ENCODE measurements at places on chromosomes 7 and 10.

GRCh38 chr7:44750921-44751571 is 2.4 kb downstream of the ZMIZ2 start:
- no peak for DNase-seq

GRCh38 chr10:121608469-121609190 is 10.4 kb upstream of the FGFR2 start:
- DNase-seq = no peak

DNA sequence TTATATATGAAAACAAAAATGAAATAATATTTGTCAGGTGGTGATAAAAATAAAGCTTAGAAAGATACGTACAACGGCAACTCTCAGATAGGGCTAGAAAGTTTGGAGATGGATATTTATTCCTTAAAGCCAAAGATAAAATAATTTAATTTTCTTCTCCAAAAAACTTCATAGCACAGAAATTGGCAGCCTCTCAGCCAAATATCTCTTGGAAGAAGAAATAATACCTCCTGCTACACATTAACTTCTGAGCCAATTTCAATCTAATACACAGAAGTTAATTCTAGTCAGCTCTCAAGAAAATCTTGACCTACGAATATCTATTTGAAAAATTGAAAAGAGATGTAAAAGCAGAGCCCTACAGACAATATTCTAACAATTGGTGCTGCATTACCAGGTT is 122.4 kb downstream of the TES start:
- no peak for DNase-seq

GRCh38 chr7:84043661-84044191 is 150.9 kb downstream of the SEMA3A start:
- no peak for DNase-seq

DNA sequence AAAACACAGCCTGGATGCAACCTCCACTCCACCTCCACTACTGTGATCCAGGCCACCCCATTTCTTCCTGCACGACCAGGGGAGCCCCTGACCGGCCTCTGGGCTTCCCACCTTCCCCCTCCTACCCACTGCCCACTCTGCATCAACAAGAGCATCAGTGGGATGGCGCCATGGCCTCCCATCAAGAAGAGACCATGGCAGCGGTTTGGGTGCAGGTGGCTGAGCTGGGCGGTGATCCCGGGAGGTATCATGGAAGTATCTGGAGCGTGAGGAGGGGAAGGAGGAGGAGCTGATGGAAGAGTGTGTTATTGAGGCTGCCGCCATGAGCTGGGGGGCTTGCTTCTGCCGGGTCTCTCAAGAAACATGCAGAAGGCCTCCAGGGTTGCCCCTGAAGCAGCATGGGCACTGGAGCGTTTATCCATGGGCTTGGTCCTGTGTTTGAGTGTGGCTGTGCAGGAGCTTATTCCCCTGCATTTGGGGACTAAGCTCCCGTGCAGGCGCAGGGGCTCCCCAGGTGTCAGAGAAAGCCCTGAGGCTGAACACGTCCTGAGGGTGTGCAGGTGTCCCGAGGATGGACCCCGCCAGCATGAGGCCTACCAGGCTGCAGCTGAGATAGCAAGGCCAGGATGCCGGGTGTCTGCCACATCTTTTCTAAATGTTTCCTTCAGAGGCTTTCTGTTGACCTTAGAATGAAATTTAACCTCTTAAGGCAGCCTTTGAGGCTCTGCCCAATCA is 99.2 kb upstream of the PCBD1 start:
- DNase-seq = no peak

GRCh38 chr7:8963722-8964121 is 530.3 kb downstream of the NXPH1 start:
- no peak for DNase-seq

- peak; percentile 10 for DNase-seq
These were observed 13.4 kb downstream of the SSC4D start for GRCh38 chr7:76395965-76396726.

GRCh38 chr10:71725998-71726579 is 6.5 kb upstream of the C10orf105 start:
- no peak for DNase-seq

- no peak for DNase-seq
These were observed 167.4 kb upstream of the AHR start for GRCh38 chr7:17131060-17131345.

DNA sequence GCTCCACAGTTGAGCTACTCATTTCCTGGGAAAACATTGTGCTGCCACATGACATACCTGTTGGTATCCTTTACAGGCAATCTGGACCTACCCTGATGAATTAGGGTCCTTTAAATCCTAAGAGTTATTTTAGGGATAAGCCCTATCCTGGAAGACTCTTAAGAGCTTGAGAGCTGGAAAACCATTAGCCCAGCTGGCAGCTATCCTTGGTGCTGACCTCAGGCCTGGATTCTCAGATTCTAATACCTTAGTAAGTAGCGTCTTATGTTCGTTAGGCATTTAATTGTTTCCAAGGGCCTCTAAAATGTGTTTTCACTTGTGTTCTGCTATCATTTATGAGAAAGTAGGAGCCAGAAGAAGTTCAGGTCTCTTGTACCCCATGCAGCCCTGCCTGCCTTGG is 93.0 kb upstream of the SORCS3 start:
- DNase-seq = no peak

DNA sequence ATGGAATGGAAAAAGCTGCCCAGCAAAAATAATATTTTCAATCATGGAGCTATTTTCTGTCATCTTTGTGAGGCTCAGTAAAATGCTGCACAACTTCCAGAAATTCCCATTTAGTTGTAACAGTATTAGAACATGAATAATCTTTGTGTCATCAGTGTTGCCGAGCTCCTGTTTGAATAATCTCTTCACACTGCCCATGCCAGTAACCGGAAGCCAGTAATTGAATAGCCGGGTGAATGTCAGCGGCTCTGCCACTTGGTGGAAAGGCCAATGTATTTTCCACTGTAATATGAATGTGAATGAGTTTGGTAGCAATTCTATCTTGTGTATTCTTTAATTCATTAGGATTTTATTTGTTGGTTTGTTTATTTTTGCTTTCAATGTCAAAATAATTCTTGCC is 172.5 kb upstream of the INSYN2A start:
- DNase-seq = no peak

DNA sequence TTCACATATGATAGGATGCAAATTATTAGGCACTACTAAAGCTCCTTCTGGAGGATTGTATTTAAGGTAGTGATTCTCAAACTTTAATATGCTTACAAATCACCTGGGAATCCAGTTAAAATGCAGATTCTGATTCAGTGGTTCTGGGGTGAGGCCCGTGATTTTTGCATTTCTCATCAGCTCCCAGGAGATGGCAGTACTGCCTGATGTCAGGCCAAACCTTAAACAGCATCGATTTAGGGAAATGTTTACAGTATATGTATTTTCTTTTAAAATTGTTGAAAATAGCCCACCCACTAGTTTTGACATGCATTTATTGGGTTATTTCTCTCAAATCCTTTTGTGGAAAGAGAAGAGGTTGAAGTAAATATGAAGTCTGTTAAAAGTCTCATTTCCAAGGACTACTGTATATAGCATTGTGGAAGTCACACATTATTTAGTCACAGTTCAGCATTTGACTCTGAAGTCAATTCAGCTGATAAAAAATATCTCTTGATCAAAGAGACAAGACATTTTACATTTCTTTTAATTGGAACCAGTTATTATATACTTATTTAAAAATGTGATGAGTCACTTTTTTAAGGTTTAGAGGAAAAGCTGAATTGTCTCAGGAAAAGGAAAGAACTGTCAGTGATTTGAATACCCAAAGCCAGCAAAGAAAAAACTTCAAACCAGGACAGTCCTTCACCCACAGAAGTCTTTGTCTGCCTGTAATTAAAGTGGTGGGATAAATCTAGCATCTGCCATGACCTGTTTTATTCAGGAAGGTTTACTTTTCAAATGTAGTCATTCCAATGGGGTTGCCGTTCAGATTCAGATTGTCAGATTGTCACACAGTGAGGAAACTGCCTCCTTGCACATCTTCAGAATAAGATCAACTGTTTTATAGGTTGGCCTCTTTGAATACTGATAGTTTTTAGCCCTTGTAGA is 21.1 kb upstream of the HBP1 start:
- peak; percentile 5 for DNase-seq

DNA sequence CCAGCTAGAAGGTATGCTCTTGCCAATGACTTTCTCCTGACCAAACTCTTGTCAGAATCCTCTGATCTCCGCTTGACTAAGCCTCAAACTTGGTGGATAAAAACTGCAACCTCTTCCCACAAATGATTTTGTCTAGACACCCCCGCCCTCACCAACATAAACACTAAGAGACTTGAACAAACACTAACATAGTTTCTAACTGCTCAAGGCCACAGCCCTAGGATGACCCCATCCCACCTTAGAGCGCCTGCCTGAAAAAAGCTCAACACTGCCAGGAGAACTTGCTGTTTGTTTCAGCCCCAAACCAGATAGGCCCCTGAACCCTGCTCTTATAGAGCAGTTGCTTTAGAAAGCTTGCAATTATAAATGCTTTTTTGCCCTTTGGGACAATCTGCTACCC is 71.8 kb downstream of the LRRN3 start:
- DNase-seq = no peak

DNA sequence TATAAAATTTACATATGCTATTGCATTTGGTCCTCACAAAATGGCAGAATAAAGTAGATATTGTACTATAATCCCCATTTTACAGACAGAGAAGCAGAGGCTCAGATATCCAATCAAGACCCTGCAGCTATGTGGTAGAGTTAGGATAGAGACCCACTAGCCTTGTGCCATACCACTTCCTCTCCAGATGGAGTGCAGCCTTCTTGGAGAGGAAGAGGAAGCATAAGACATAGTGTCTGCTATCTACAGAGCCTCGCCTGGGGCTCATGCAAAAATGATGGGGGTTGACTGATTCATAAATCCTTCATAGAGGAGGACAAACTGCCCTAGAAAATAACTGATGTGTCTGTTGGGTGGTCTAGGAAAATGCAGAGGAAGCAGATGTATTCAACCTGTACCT is 447.3 kb downstream of the KCNMA1 start:
- no peak for DNase-seq

- no peak for DNase-seq
These were observed 69.7 kb upstream of the TNS3 start for GRCh38 chr7:47651355-47652317.

DNA sequence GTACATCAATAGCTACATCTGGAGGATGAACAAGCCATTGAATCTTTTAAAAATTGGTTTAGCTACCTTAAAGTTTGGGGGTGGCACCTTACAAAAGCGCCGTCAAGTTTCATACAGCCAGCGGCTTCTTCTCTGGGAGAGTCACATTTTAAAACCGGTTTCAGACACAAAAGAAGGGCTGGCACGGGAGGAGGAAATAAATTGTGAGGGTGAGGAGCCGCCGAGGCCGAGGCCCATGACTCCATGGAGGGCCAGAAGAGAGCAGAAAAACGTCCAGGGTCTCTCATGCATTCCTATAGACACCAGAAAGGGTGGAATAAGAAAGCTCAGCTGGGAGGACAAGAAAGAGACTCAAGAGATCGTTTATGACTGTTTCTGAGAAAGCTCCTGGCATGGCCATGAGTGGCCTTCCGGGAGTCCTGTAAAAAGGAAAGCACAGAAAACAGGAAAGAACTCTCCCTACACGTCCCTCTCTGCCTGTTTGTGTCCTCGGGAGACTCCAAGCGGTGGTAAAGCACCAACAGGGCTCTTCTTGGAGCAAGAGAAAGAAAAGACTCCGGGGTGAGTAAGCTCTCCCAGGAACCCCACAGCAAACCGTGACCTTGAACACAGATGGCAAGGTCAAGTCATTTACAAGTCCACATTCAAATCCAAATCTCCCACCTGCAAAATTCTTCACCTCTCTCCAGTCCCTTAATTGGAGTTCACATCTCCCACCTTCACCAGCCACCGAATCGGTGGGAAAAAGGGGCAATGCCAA is 1.8 kb downstream of the FRAT2 start:
- peak; percentile 83 for DNase-seq

- no peak for DNase-seq
These were observed 27.6 kb downstream of the MKRN1 start for GRCh38 chr7:140451716-140452115.

DNA sequence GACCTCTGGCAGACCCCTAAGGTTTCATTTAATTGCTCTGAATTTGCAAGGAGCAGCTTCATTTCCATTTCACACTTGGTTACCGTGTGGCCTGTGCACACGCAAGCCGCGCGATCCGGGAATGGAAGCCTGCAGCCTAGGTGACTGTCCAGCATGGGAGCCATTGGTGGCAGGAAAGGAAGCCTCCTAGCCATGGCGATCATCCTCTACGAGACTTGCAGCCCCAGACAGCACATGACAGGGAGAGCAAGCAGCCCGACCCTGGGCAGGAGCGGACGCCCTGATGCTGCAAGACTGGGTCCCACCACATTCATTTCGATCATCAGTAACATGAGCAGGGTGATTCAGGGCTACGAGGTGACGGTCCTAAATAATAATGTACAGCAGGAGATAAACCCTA is 33.9 kb downstream of the C10orf143 start:
- no peak for DNase-seq

GRCh38 chr10:32143302-32143847 is 87.2 kb upstream of the KIF5B start:
- no peak for DNase-seq

DNA sequence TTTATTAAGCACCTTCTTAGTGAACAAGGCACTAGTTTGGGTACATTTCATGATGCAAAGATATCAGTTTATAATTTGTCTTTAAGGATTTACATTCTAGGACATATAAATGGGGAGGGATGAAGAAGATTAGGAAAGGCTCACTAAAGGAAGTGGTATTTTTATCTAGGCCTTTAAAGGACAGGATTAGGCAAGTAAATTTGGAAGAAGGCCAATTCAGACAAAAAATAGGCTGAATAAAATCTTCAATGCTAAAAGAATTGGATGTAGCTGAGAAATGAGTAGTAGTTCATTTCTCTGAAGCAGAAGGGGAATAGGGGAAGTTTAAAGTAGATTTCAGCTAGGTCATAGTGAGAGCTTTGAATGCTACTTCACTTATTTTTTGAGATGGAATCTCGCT is 4.8 kb upstream of the FAM24B start:
- no peak for DNase-seq

DNA sequence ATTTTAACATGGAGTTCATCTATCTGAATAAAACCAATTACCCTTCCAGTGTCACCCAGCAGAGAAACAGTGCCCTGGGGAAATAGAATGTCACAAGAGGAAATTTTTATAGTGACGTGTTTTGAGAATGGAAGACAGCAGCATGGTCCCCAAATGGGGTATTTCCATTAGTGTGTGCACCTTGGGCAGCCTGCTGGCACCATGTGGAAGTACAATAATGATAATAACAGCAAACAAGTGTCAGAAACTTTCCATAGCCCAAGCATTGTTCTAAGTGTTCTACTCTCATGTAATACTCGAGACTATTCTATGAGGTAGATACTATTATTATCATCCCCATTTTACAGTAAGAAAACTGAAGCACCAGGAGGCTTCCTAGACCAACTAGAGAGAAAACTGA is 2.2 kb upstream of the PDE1C start:
- DNase-seq = no peak

DNA sequence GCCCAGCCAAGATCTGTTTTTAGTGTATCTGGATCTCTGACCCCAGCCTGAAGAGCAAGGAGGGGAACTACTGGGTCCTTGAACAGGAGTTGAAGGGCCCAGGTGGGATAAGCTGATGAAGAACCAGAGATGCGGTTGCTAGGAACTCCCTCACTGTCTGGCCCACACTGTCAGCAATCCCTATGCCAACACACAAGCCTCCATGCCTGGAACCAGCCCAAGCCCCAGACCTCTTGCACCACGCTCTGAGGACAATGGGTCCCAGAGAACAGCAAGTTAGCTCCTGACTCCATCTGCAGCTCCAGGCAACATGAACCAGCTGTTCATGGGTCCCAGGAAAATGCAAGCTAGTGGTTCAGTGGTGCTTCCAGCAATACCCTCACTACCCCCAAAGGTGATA is 2.4 kb downstream of the NAT16 start:
- DNase-seq = no peak
